ENCODE measurements at places on chromosomes 16 and 17.

GRCh38 chr17:58643147-58643546 is 48.7 kb downstream of the TEX14 start:
- DNase-seq, result no peak

DNA sequence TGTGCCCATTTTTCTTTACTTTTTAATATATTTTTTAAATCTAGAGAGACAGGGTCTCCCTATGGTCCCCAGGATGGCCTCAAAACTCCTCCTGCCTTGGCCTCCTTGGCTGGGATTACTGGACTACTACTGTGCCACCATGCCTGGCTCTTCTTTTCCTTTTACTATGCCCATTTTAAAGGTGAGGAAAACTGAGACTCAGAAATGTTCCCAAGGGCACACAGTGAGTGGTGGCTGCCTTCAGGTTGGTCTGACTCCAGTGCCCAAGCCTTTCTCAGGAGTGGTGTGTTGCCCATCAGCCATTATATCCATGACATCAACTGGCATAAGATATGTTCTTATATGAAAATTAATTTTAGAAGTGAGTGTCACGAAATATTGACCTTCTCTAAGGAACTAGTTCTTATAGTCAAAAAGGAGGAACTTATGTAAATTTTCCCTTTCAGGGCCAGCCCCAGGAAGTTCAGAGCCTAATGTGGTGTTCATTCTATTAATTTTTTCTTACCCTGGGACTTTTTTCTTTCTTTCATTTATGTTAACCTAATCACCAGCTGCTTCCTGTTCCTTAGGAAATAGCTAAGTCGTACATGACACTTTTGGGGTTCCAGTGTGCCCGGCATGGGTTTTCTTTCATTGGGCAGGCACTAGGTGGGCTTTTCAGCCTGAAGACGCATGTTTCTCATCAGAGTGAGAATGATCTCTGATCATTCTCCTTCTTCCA is 17.9 kb upstream of the SPN start:
- no peak for DNase-seq

DNA sequence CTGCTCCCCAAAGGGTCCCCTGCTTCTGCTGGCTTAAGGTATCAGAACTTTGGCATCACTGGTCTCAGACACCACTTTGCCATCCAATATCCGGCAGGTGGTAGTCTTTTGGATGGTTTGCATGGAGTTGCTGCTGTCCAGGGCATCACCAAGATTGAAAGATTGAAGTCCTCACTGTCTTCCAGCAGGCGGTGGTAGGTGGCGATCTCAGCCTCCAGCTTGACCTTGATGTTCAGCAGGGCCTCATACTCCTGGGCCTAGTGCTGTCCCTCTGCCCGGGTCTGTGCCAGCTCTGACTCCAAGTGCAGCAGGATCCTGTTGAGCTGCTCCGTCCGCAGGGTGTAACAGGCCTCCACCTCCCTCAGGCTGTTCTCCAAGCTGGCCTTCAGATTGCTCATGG is 43.0 kb upstream of the TMEM97 start:
- no peak for DNase-seq

DNA sequence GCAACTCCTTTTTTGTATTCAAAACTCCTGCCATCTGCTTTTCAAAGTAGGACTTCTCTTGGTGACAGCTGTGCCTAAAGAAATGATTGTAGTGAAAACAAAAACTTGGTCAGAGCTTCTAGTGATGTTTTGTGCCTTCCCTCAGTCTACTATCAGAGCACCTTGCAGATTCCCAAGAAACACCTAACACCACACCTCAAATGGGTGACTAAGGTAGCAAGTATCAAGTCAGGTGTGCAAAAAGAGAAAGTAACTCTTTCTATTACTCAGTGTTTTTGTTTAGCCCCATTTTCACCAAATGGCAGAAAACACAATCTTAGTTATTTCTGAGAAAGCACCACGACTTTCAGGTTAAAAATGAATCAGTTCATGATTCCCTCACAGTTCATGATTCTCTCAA is 2.0 kb upstream of the PMFBP1 start:
- DNase-seq, result no peak

- peak; percentile 63 for DNase-seq
Observed at GRCh38 chr17:79400989-79401703, 209.7 kb downstream of the RBFOX3 start.

GRCh38 chr17:15650741-15651582 is 31.5 kb upstream of the FBXW10B start:
- DNase-seq, result no peak

DNA sequence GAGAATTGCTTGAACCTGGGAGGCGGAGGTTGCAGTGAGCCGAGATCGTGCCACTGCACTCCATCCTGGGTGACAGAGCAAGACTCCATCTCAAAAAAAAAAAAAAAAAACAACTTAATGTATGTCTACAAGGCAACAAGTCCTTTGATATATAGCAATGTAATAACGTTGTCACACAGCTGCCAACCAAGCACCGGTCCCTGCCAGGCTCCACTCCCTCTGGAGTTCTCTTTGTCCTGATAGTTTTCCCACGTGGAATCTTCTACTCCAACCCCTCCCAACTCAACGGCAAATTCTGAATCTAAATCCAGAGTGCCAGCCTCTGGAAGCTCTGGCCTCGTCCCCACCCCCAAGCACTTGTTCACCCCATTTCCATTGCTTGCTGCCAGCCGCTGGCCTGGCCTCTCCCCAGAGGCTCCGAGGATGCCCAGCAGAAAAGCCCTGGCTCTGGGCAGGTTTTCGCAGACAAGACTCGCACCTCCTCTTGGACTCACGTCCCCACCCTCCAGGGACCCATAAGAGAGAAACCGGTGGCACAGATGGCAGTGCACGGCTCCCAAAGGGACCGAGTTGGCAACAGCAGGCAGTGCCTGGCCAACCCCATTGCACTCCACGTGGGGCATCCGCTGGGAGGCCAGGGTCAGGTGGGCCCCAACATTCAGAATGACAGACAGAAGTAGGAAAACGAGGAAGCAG is 15.9 kb upstream of the CBX2 start:
- no peak for DNase-seq

DNA sequence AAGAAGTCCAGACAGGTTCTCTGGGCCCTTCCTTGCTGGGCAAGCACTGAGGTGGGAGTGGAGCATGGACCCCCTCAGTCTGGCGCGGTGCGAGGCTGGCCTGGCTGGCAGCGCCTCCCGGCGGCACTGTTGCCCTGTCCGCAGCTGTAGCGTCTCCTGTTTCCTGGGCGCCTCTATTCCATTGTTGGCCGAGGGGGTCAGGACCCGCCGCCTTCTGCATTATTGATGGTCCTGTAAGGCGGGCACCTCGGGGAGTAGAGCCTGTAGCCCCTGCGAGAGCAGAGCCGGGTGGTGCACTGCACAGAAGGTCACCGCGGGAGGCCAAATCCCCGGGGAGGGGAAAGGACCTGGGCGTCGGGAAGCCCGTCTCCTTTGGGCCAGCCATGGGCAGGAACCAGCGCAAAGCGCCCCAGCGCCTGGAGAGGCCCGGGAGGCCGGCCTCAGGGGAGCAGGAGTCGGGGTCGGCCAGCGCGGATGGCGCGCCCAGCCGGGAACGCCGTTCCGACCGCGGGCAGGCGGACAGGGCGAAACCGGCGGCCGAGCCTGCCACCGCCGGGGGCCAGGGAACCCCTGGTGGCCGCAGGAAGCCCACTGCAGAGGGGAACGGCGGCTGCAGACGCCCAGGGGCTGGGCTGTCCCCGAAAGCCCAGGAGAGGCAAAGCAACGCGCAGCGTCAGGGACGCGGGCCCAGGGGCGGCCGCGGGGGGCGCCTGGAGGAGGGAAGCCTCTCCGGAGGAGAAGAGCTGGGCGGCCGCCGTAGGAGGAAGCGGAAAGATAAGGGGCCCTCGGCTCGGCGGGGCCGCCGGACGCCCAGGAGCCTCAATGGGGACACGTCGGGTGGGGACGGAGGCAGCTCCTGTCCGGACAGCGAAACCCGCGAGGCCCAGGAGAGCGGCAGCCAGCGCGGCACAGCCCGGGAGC is at the start of gene MYO15B:
Gene MYO15B, plus strand, starts transcription at position 126 of the 921 bp plus-strand sequence. Its CDS starts 258 bp downstream, at position 384.
- peak; percentile 47 for DNase-seq

DNA sequence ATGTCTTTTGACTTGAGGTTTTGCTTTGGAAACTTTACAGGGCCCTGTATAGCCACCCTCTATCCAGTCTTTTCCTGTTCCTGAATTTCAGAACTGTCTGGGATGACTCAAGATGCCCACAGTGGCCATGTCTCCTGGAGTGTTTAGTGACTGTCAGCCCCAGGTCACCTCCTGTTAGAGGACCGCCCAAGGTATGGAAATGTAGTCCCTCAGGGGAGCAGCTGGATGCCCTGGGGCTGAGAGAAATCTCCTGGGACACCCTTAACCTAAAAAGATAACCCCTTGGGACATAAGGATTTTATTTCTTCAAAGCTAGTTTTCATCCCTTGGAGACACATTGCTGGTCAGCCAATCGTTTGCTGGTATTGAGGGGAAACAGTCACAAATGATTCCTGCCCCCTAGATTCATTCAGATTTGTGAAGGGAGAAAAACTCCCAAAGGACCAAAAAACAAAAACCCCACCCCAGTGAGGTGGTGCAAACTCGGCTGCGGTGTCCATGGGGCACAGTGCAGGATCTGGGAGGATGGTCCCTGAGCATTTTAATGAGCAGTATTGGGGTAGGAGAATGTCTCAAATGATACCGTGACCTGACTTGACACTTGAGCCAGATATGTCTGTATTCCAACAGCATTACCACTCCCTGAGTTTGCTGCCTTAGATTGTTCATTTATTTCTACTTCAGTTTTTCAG is 1.7 kb downstream of the ZNF267 start:
- no peak for DNase-seq

DNA sequence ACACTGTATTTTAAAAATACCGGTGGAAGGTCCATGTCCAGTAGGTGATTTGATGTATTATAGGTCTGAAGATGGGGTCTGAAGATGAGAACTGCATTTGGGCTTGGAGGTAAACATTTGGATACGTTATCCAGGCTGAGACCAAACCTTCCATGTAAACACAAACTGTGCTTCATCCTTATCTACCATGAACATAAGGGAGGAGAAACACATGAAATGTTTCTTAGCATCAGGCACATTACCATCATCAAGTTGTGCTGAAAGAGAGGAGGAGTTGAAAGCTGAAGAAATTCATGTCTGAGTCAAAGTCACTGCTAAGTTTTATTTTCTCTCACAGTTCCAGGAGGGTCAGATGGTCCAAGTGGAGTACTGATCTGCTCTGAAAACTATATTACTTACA is 11.4 kb downstream of the SF3B3 start:
- no peak for DNase-seq

DNA sequence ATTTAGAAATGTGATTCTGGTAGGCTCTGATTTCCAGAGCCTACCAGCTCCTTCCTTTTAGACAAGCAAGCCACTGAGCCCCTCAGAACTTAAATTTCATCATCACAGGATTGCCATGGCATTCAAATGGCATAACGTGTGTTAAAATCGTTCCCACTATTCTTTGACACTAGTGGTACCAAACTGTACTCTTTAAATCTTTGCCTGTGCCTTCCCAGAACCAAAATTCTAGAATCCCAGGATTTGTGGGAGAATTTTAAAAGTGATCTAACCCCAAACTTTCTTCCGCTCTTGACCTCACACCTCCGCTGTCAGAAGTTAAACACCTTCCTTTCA is 287 bp upstream of the INTS2 start:
- no peak for DNase-seq

DNA sequence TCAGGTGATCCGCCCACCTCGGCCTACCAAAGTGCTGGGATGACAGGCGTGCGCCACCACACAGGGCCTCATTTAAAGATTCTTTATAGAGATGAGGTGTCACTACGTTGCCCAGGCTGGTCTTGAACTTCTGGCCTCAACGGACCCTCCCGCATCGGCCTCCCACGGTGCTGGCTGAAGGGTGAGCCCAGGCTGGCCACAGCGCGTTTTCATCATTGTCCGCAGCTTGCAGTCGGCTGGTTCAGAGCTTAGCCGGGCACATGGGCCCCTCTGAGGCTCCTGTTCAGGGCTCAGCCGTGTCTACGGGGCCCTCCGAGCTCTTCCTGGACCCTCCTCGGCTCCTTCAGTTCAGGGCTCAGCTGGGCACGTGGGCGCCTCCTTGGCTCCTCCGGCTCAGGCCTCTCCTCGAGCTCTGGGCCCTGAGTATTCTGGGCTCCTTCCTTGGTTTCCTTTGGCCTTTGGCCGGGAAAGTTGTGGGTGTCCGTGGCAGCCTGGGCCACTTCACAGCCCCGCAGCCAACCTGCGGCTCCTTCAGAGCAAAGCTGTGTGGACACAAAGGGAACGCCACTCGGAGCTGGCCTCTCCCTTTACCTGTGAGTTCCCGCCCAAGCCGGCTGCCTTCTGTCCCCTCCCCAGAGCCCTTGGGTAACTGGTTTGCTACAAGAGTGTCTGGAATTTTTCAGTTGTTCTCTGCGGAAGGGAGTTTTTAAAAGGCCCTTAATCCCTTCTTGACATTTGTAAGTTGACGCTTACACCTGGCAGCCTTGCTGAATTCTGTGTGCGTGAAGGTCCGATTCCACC is 1.2 kb upstream of the MSLN start:
- no peak for DNase-seq

DNA sequence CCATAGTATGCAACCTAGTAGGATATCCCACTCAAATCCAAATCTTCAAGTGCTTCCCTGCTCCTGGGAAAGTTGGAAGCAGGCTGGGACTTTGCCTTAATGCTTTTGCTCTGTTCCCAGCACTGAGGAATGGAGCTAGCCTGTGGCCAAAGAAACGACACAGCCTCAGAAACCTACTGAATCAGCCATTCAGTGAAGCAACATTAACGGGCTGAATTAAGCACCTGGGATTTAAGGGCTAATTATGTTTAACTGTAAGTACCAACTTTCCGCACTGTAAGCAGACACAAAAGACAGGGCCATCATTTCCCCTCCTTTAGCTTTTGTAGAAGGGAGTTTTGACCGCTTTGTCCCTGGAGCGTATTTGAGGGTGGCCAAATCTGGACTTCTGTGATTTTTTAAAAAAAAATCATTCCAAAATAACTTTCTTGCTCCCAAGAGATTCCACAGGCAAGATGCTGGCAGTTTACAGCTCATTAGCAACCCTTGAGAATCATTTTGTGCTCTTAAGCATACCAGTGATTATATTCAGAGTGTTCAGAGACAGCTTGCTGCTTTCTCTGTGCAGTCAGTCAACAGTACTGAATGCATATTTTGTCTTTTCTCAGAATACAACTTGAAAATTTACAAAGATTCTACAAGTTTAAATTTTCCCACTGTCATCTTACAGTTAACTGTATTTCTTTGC is 17.6 kb upstream of the NOL11 start:
- DNase-seq, result no peak

DNA sequence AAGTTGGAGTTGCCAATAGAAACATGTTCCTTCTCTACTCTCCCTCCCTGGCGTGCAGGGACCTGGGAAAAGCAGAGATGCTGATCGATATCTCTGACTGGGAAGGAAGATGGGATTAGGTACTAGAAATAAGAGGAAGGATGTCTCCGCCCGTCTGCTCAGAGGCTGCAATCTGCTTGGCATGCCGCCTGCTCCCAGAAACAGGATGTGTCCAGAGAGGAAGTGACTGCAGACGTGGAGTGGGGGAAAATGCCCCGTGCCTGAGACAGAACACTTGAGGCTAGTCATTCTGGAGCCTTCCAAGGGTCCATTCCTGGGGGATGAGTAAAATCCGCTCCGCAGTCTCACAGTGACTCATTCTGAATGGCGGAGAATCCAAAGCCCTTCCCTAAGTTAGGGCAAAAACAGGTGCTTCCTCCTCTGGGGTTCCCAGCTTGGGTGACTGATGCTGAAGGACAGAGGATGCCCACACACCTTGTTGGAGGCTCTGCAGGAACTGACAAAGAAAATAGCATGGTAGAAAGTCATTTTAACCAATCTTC is 45.0 kb upstream of the SMURF2 start:
- no peak for DNase-seq
